ENCODE measurements at places on chromosomes 5 and 9. TPM values are rescaled to one million over a fixed set of nuclear protein-coding genes. Genes with fewer than 3 reads are reported as not detected.

PCDHGA5 gene
- total RNA-seq, result 0.23 TPM

FST gene
- not detected for total RNA-seq

ANKRD20A1 gene
- not detected for total RNA-seq

SNAPC3 gene
- 29.2 TPM for total RNA-seq

CAVIN4 gene
- total RNA-seq, result not detected

SPAAR gene
- total RNA-seq, result not detected
